Hippocampal formation (tissue), 2 donors: ENCODE measurements at places on chromosomes 7 and 10.

GRCh38 chr7:26397796-26398426 is 106.2 kb downstream of the SNX10 start:
- DNase-seq, result no peak

DNA sequence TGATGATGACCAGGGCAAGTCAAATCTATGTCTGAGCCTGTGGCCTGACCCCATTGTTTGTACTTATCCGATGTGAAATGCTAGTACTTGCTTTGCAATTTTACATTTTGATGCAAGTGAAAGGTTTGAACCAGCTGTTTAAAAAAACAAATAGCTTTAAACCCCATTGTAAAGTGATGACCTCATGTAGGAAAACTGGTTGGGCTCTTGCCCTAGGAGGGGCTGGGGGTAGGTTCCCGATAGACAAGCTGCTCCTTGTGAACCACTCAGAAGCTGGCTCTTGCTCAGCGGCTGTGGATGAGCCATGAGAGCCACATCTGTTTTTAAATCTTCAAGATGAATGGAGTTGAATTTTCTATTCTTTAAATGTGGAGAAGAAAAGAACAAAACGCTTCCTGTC is 185.3 kb downstream of the WDR11 start:
- no peak for DNase-seq

DNA sequence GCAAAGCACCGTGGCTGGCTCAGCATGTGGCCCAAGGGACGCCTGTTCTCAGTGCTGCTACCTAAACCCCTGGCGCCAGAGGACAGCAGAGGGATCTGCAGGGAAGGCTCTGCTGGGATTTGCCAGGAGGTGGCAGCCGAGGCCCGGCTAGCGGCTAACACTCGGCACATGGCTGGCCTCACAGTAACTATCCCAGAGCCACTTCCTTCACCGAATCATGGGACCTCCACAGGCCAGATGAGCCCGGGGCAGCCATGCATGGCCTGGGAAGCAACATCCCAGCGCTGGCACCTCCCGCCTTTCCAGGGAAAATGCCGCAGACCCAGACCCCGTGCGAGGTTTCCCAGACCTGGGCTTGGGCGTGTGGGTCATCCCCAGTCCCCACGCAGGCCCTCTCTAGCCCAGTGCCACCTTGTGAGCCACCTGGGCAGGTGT is 36.4 kb downstream of the DPYSL4 start:
- DNase-seq, result peak; percentile 70

GRCh38 chr10:69863580-69863979 is 61.9 kb downstream of the COL13A1 start:
- DNase-seq, result no peak

DNA sequence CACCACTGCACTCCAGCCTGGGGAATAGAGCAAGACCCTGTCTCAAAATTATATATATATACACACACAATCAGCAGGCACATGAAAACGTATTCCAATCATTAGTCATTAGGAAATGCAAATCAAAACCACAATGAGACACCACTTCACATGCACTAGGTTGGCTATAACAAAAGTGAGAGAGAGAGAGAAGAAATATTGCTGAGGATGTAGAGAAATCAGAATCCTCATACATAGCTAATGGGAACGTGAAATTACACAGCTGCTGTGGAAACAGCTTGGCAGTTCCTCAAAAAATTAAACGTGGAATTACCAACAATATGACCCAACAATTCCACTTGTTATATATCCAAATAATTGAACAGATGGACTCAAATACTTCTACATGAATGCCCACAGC is 43.3 kb upstream of the CNNM1 start:
- DNase-seq, result no peak

GRCh38 chr10:1022413-1022812 is 3.2 kb downstream of the IDI2 start:
- peak; percentile 31 for DNase-seq

DNA sequence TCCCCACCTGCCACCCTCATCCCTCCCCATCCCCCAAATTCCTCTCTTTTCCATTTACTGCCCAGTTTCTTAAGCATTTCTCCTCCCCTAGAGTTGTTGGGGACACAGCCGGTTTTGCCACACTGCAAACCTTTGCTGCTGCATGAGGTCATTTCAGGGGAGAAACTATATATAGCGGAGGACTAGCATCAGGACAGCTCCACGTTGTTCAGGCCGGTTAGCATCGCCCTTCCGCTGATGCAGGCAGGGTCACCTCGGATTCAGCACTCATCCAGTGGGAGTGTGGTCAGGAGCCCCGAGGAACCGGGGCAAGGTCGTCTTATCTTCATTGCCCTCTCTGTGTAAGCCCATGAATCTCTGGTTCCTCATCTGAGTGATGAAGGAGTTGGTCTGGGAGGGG is 15.6 kb downstream of the UBTD1 start:
- DNase-seq, result no peak

DNA sequence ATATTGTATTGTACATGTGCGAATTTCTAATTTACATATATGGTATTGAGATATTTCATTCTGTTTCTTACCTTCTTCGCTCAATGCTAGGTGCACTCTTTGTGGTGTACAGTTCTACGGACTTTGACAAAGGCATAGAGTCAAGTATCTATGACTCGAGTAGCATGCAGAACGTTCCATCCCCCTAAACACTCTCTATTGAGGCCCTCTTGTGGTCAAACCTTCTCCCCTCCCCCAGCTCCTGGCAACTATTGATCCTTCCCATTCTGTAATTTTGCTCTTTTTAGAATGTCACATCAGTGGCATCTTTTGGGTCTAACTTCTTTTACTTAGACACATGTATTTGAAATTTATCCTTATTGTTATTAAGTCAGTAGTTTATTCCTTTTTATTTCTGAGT is 30.7 kb upstream of the GDF10 start:
- no peak for DNase-seq

DNA sequence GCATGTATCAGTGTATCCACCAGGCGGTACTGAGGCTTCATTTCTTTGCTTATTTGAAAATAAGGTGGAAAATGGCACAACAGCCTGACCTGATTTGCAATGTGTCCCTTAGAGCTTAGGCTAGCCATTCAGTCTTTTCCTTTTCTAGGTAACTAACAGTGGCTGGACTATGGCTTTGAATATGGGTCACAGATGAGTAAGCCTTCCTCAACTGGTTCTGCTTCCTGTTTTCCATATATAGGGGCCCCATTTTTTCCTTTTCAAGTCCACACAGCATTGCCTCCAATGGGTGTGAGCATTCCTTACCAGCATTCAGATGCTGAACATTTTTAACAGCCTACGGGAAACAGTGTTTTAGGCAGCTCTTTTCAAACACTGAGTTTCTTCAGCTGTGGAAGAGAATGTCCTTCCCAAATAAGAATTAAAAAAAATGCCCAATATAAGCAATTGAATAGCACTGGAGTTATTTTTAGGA is 3.9 kb upstream of the ITGB1 start:
- DNase-seq, result no peak

GRCh38 chr10:103044942-103045489 is 126.9 kb downstream of the CNNM2 start:
- no peak for DNase-seq

DNA sequence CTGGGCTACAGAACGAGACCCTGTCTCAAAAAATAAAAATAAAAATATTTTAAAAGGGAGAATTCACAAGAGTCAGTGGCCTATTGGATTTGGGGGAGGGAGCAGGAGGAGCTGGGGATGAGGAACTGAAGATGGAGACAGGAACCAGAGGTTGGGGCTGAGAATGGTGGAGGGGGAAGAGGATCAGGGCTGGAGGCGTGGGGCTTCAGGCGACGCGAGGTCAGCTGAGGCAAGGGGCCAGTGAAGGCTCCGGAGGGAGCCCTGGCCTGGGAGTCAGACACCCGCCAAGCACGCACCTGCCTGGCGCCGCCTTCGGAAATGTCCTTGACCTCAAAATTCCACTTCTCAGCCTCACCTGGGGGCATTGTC is 671 bp upstream of the CLEC2L start:
- DNase-seq, result no peak

DNA sequence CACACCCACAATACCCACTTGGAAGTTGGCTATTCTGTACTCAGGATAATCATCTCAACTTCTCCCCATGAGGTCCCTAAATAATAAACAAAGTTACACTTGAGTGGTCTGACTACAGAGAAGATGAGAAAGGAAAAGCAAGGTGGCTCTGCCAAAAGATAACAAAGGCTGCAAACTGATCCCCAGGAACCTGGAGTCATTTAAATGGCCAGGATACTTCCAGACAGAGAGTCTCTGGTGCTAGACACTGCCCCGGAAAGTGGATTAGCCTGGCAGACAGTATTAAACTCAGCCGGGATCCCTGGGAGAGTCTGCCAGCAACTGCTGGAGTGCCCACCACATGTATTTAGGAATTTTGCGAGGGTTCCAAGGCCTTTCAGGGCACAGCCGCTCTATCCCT is 93.7 kb downstream of the DGKI start:
- DNase-seq, result no peak

DNA sequence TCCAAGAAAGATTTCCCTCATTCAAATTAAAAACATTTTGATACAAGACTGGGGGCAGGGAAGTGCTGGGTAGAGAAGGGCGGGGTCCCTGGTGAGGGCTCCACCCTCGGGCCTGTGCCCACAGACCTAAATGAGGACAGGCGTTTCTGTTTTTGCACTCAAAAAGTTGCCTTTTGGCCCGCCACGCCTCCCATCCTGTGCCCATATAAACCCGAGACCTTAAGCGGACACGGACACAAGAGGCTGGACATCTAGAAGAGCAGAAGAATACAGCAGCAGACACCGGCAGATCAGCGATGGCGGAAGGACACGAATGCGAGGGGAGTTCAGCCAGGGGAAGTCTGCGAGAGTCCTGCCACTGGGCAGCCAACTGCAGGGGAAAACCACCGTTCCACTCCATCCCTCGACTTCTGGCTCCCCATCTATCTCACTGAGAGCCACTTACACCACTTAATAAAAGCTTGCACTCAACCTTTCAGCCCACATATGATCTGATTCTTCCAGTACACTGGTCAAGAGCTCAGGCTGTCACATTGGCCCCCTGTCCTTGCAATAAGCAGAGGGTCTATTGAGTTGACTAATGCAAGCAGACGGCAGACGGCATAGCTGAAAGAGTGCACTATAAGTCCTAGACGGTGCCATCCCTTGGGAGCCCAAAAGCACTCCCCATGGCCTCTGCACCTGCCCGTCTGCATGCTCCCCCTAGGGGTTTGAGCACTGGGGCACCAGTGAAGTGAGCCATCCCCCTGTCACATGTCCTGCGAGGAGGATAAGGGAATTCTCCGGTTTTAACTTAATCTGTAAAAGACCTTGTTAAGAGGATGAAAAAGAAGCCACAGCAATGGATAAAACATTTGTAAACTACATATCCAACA is 181.8 kb upstream of the PRSS1 start:
- no peak for DNase-seq

DNA sequence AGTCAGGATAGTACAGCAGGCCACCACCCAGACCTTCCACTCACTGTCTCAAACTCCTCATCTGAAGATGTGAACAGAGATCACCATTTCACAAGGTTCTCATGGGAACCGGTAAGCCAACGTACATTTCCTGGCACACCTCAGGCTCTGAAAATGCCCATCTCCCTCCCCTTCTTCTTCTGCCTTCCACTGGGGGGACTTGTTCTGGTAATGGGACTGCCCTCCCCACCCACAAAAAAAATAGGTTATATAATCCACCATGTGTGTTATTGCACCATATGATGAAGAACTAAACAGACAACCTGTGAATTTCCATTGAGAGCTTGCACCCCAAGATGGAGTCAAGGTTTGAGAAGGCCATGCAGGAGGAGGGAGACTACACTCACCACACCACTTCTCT is 42.1 kb upstream of the IKZF1 start:
- DNase-seq, result no peak

- DNase-seq, result no peak
Observed at GRCh38 chr10:86644152-86644793, 10.1 kb upstream of the OPN4 start.

GRCh38 chr7:18623389-18623788 is 127.8 kb downstream of the HDAC9 start:
- no peak for DNase-seq

- DNase-seq, result no peak
Observed at GRCh38 chr7:18420108-18420507, 75.4 kb upstream of the HDAC9 start.
